SK-N-SH (cell line): ENCODE measurements at places on chromosomes 12 and 14. TPM values are rescaled to one million over a fixed set of nuclear protein-coding genes. Genes with fewer than 3 reads are reported as not detected.
A peak's percentile ranks its signal among the peaks of the same experiment; 100 is the strongest.

Gene DICER1
- 4.7 and 6.4 TPM in 2 replicates for polyA plus RNA-seq

GRCh38 chr12:105466901-105467598 lies 136.6 kb downstream of the C12orf75 start:
- no peaks in the 10 kb centered on the region for H3K36me3 ChIP-seq
- H3K4me1 ChIP-seq: peaks cover 4% of the 10 kb centered on the region; the same call in 1 of the 2 replicates
- DNase-seq: no peak
- H3K27me3 ChIP-seq: no peaks in the 10 kb centered on the region
- H3K4me3 ChIP-seq: no peak overlapping the region

Gene ERO1A
- 19.3 and 24.4 TPM in 2 replicates for polyA plus RNA-seq

Gene CCDC184
- polyA plus RNA-seq: 4.2 and 5.8 TPM in 2 replicates

Gene NR4A1
- polyA plus RNA-seq: 75.2 and 120 TPM in 2 replicates

- peaks cover 20% of the 10 kb centered on the region for H3K4me1 ChIP-seq
- H3K4me3 ChIP-seq: no peak overlapping the region
- DNase-seq: no peak
Observed at GRCh38 chr14:90520326-90520725, 123.5 kb downstream of the CALM1 start.

- no peak overlapping the region for H3K27ac ChIP-seq
- no peaks in the 10 kb centered on the region; the same call in 1 of the 2 replicates for H3K4me1 ChIP-seq
- DNase-seq: no peak
Observed at GRCh38 chr14:58774531-58774930, 136.8 kb downstream of the DACT1 start.

Gene USP5
- polyA plus RNA-seq: 97.2 and 100 TPM in 2 replicates

- peaks cover 3% of the 10 kb centered on the region for H3K36me3 ChIP-seq
- peak overlapping the region; percentile 57; the same call in 1 of the 2 replicates for H3K27ac ChIP-seq
- H3K4me1 ChIP-seq: peaks cover 31% of the 10 kb centered on the region; the same call in 1 of the 2 replicates
- no peaks in the 10 kb centered on the region for H3K27me3 ChIP-seq
- no peak overlapping the region for H3K4me3 ChIP-seq
Observed at GRCh38 chr12:78918268-78918667, 53.7 kb downstream of the SYT1 start.

DNA sequence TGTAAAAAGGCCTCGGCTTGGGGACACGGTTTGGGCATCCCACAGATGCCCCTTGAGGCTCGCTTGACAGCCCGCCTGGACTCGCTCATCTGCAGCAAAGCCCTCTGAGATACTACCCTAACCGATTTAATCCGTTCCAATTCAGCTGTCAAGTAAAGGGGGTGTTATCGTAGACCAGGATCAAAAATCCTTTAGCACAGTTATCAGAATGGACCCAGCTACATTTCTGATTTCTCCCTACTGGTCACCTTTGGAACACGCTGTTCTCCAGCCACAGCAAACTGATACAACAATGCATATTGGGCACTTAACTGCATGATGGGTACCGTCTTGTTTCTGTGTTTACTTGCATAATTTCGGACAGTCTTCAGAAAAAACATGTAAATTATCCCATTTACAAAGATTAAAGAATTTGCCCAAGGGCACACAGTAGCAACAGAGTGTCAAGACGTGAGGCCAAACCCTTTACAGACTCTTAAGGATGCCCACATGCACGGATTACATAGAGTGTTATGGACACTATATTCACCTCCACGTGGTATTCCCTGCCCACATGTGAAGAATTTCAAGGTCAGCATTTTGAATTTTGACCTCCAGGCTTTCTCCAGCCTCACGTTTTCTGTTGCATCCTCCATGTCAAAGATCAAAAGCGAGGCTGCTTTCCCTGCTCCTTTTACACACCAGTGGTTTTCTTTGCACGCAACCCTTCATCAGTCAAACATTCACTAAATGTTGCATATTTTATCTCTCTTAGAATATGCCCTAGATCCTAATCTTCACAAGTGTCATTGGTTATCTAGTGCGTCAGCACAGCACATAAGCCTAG lies 3.2 kb upstream of the DUSP6 start:
- peaks cover 10% of the 10 kb centered on the region for H3K36me3 ChIP-seq
- H3K27me3 ChIP-seq: no peaks in the 10 kb centered on the region
- peaks cover 21% of the 10 kb centered on the region; the same call in 1 of the 2 replicates for H3K4me1 ChIP-seq
- peak overlapping the region; percentile 100 for H3K27ac ChIP-seq
- DNase-seq: peak; percentile 58

Gene CTSG
- polyA plus RNA-seq: not detected in 2 replicates

- H3K27me3 ChIP-seq: peaks cover 16% of the 10 kb centered on the region; the same call in 1 of the 2 replicates
- no peaks in the 10 kb centered on the region for H3K36me3 ChIP-seq
- H3K4me3 ChIP-seq: no peak overlapping the region
- DNase-seq: no peak
- no peak overlapping the region for H3K27ac ChIP-seq
- peaks cover 15% of the 10 kb centered on the region; the same call in 1 of the 2 replicates for H3K4me1 ChIP-seq
Observed at GRCh38 chr12:54204316-54204715, 15.5 kb upstream of the SMUG1 start.

Gene OTX2
- not detected in 2 replicates for polyA plus RNA-seq
